Right forelimb (tissue), 1 donor: ENCODE measurements at places on chromosomes 12 and 14.

- no peak for DNase-seq
Observed at GRCh38 chr12:3311027-3311402, 180.0 kb upstream of the PRMT8 start.

- DNase-seq, result no peak
Observed at GRCh38 chr14:106509807-106510206, 983.4 kb downstream of the TMEM121 start.

DNA sequence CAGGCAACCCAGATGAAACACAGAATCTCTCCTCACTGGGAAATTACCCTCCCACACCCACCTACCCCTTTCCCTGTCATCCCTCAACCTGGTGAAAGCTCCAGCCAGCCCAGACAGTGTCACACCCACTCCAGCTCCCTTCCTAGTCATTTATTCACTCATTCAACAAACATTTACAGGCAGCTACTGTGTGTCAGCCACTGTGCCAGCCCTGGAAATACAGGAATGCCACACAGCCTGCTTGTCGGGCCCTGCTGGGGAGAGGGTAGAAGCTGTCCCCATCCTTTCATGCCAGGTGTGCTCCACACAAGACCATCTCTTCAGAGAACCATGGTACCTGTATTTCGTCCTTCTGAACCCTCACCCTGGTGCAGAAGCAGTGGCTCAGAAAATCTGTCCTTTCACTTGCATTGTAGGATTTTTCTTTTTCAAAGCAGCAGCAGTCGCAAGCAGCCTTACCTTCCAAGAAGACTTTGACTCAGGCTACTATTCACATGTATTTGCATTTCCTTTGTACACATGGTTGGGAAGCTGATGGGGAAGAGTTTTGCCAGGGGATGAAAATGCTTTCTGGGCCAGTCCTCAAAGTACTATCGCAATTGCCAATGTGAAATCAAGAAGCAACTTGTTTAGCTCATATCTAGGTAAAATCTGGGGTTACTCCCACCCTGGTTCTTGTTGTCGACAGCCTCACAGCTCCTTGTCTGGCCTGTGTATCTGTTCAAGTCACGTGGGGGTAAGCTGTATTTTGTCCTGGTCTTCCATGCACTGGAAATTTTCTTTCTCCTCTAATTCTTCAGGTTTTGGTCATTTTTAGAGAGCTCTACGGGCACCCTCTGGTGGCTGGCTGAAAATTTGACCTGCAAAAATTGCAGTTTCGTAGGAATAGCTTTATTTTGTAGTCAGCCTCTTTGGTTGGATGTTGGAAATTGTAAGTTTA, 147.4 kb upstream of the EGLN3 start:
- DNase-seq, result peak; percentile 80

DNA sequence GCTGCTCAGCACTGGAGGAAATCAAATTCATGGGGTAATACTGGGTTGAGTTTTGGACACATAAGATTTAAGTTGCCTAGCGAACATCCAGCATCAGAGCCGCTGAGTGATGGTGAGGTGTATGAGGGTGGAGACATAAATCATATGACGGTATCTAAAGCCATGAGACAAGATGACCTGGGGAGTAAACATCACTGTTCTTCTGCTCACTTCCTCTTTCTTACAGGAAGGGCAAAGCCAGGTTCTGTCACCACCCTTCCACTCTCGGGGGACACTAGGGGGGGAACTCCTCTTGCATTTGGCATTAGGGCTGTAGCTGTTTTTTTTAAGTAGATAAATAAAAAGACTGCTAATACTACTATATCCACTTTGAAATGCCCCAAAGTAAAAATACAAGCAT, 24.0 kb downstream of the PRDM4 start:
- no peak for DNase-seq

GRCh38 chr12:4910502-4911315, 1.0 kb downstream of the KCNA1 start:
- no peak for DNase-seq

GRCh38 chr14:85595981-85596380, 66.0 kb downstream of the FLRT2 start:
- no peak for DNase-seq

DNA sequence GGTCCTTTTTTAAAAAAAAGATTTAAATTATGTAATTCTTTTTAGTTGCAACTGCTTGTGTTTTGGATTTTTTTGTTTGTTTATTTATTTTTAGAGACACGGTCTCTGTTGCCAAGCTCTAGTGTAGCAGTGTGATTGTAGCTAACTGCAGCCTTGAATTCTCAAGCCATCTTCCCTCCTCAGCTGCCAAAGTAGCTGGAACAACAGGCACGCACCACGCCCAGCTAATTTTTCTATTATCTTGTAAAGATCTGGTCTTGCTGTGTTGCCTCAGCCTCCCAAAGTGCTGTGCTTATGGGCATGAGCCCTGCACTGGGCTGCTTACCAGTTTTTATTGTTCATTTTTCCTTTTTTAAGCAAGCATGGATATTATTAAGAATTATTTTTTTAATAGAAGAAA, 10.6 kb upstream of the ART4 start:
- no peak for DNase-seq

DNA sequence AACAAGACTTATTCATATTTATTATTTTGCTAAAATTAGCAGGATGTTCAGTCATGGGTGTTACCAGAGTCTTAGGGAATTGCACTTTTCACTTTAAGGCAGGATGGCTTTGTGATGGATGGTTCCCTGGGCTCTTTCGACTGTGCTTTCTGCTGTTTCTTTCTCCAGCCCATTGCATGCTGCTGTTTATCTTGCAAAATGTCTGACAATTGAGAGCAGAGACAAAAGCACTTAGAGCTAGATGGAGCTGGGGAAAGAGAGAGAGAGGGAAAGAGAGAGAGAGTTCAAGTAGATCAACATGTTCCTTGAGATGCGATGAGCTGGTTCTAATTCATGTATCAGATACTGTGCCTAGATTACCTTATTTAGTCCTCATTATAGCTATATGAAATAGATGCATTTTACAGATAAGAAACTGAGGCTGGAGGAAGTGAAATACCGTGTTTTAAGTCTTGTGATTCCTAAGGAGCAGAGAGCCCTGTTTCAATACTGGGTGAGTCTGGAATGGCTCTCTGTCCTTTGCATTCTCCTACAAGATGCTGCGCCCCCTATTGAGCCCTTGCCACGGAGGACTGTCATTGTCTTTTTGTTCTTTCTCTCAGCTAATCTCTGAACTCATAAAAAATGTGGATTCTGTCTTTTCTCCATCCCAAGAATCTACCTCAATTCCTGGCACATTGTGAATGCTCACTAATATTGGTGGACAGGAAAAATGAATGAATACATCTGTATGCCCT, 227.9 kb downstream of the ALG10B start:
- no peak for DNase-seq

DNA sequence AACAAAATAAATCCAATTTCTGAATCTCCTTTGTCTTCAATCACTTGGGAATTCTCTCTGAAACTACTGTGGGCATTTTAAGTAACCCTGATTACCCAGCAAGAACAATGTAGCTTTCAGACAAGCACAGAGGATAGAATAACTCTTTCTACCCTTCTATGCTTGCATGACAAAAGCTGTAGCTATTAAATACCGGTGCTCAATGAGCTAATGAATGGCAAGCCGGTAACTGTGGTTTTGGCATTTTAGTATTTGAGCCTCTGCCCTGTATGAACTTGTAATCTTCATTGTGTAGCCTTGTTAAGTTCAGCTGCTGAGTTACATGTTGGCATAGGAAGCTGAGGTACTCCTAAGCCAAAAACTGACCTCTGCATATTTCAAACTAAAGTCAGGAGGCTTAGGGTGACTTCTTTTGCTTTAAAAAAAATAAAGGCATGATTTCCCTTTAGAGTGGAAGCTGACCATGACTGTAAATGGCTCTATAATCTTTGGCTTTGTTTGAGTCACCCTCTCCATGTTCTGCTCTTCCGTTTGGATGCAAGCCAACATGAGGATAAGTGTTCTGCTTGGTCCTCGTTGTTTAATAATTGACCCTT, 171.0 kb upstream of the HIF1A start:
- no peak for DNase-seq

GRCh38 chr12:30594509-30594908, 101.2 kb downstream of the IPO8 start:
- no peak for DNase-seq

DNA sequence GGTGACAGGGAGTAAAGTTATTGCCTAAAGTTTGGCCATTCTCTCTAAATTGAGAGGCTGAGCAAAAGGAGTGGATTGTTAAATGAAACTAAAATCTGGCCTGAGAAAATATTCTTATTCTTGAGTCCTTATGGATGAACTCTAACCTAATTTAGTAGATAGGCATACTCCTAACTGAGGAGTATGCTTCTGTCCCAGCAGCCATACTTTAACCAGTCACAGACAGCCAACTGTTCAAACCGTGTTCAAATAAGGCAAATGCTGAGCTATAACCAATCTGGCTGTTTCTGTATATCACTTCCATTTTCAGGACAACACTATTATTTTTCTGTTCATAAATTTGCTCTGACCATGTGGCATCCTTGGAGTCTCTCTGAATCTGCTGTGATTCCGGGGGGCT, 75.9 kb upstream of the RERGL start:
- no peak for DNase-seq

DNA sequence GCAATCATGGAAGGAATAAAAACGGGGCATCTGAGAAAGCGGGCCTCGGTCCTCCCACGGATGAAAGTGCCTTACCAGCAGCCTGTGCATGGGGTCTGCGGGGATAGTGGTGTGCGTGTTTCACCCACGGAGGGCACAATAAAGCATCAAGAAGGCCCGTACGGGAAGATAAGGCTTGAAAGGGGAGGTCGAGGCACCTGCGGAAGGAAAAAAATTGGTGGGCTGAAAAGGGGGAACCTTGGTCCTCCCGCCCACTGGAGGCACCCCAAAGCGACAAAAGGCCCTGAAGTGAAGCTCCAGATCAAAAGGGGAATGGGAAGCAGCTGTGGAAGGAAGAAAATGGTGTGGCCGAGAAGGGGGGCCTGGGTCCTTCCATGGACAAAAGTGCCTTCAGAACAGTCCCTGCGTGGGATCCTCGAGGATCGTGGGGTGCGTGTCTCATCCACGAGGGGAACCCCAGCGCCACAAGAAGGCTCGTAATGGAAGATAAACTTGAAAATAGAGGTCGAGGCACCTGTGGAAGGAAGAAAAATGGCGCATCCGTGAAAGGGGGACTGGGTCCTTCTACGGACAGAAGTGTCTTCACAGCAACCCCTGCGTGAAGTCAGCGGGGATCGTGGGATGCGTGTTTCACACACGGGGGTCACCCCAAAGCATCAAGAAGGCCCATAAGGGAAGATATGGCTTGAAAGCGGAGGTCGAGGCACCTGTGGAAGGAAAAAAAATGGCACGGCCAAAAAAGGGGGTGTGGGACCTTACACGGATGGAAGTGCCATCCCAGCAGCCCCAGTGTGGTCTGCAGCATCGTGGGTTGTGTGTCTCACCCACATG, 276.9 kb downstream of the ALG10 start:
- DNase-seq, result no peak

GRCh38 chr14:103273745-103274615, 60.1 kb upstream of the EIF5 start:
- DNase-seq, result no peak

- DNase-seq, result no peak
Observed at GRCh38 chr14:31993521-31993951, 83.6 kb upstream of the ARHGAP5 start.
